KBM-7 (cell line): ENCODE measurements at places on chromosomes 1 and 21.
A peak's percentile ranks its signal among the peaks of the same experiment; 100 is the strongest.

DNA sequence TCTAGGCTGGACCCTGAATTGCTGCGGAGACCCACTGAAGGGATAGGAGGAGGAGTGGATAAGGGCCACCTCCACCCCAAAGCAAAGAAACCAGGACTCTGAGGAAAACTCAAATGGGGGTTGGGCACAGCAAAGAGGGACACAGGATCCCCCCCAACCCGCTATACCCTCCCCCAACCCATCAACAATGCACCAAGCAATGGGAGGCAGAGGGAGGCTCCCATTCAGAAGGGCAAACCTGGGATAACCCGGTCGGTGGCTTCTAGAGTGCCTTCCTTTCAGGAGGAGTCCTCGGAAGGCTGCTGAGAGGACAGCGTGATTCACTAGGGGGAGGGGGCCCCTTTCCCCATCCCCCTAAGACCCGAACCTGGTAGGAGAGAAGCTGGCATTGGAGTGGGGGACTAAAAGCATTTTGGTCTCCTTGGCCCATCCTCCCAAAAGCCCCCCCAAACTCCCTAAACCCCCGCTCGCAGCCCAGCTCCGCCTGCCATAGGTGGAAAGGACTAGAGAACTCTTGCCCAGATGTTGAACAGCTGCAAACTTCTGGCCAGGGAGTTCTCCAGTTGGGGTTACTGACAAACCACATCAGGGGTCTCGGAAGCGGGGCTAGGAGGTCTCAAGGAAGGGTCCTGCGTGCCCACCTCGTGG, 1.3 kb downstream of the MEF2D start:
- DNase-seq, result no peak

GRCh38 chr21:31873275-31873695, 465 bp downstream of the HUNK start:
- peak; percentile 45 for DNase-seq

GRCh38 chr1:7623842-7624241, 147.3 kb upstream of the VAMP3 start:
- no peak for DNase-seq

DNA sequence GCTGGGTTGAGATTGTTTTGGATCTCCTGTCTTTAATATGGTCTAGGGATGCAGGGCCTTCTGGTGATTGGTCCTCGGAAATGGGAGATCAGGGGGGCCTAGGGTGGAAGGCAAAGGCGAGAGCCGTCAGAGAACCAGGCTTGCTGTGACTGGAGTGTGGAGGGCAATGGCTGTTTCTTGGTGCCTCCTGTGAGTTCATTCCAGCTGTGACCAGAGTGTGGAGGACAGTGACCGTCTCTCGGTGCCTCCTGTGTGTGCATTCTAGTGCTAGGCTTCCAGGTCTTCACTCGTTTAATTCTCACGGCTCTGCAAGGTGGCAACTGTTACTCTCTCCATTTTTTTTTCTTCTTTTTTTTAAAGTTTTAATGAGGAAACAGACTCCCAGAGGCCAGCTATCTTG, 14.1 kb downstream of the LDLRAP1 start:
- DNase-seq, result no peak

GRCh38 chr1:196608390-196609369, at the start of gene KCNT2:
TSS of gene KCNT2 (minus strand) at chr1:196608440. CDS start at chr1:196608309, 131 bp downstream.
- no peak for DNase-seq

DNA sequence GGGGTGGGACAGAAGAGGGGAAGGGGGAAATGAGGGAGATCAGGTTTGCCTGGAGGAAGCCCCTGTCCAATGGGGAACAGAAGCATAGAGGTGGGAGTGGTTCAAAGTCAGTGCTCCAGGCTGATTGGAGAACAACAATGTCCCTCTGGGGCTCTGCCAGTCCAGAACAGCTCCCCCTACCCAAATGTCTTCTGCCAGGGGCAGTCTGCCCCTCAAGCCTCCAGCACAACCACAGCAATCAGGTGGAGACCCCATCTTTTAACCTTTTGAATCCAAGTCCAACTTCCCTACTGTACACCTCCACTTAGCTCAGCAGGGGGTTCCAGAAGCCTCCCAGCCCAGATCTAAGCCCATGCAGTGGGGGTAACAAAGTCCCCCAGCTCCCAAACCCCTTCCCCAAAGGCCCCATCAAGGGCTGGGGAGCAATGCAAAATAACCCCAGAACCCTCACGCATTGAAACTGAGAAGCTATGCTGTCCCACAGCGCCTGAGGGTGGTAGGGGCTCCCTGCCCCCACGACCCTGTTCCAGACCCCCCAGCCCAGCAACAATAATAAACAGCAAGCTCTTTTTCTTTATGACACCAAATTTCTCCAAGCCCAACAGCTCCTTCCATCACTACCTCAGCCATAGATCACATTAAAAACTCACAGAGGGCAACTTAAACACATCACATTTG, 3.3 kb downstream of the AHDC1 start:
- peak; percentile 66 for DNase-seq

GRCh38 chr1:85438353-85438752, 26.6 kb downstream of the DDAH1 start:
- DNase-seq, result no peak

GRCh38 chr1:151144474-151145303, 1.7 kb downstream of the SEMA6C start:
- DNase-seq, result no peak
